ENCODE measurements at places on chromosomes 4 and X.

DNA sequence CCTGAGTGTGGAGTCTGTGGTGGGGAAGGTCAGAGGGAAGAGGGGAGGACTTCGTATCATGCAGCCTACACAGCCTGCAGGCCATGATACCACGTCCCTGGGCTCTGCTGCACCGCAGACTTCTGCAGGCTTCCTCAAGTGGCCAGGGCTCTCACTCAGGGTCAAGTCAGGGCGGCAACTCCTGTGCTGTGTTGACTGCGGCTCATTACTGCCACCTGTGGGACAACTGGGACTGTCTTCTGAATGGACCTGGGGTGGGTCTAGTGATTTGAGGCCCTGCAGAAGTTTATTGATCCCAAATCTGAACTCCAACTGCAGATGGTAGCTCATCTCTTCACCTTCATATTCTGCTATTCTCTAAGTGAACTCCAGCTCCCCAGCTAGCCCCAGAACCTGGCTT is 167.1 kb downstream of the NSUN7 start:
- DNase-seq, result peak; percentile 42

DNA sequence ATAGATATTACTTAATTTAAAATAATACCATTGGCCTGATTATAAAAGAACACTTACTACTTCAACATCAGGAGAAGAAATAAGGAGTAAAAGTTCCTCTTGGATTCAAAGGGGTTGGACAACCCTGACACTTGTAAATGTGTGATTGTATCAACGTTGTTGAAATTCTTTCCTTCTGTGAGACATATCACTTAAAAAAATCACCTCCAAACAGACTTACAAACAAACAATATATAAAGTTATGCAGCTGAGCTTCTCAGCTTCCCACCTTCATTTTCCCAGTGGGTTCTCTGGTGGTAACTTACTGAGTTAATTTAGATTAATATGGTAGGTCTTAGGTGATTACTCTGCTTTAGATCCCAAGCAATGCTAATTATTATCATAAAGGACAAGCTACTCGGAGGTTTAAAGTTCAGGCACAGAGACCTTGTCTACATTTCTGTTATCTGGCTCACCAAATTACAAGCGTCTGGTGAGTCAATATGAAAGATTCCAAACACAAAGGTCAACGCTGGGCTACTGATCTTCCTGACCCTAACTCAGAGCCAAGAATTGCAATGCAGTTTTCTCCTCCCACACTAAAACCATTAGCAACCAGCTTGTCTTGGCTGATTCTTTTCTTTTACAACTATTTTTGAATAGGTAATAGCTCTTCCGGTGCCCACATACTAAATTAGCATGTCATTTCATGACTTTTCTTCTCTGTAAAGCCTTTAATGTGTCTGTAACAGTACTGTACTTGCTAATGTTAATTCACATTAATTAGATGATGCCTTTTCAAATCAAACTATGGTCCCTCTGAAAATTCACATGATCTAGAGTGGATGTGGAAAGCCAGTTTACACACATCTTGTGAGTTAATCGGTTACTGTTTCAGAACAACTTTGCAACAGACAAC is 157.6 kb downstream of the RASL11B start:
- no peak for DNase-seq

DNA sequence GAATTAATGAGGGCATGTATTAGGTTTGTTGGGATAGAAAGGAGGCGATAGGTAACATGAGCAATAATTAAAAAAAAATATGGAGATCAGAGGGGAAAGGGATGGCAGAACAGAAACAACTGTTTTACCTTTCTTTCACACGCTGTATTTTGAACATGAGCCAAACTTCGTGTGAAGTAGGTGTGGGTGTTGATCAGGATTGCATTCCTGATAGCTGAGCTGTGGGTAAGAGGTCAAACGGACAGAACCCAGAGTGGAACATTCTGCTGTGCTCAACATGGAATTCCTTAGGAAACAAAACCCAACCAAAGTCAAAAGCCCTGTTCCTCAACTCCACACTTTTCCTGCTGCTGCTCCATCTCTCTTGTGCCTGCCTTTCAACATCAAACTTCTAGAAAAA is 162.5 kb upstream of the CASK start:
- DNase-seq, result no peak

GRCh38 chrX:66074920-66075879 is 35.3 kb upstream of the VSIG4 start:
- peak; percentile 24 for DNase-seq

DNA sequence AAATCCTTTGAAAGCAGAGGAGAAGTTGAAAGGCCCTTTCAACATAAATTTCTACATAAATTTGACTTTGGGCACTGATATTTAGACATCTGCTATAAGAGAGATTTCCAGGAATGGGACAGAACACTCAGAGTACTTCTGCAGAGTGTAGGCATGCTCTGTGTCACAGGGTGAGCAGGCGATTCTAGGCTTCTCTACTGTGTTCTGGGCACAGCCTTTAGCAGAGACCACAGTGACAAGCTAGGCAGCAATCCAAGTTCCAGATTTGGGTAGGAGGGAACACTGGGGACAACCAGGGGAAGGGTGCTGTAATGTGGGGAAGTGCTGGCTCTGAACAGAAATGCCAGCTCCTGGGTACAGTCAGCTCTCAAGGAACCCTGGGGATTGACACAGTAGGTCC is 6.9 kb downstream of the MAGEA10 start:
- DNase-seq, result no peak

- no peak for DNase-seq
Measured at GRCh38 chrX:150574559-150575418, 6.4 kb downstream of the MTM1 start.

DNA sequence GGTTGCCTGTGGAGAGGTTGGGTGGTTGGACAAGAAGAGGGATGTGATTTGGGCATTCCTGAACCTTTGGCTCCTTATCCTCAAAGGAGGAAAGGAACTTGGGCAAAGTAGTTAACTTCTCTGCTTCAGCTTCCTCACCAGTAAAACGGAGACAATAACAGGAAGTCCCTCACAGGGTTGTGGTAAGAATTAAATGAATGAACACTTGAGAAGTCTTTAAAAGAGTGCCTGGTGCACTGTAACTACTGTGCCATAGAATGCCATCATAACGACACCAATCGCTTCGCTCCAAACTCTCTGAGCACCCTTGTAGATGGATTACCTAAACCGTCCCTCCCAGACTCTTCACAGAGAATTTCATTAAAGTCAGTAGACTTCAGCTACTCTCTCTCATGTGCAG is 10.5 kb downstream of the ZCCHC18 start:
- no peak for DNase-seq

- peak; percentile 1 for DNase-seq
Measured at GRCh38 chr4:120718979-120719566, 203.5 kb downstream of the PRDM5 start.

GRCh38 chrX:25020905-25021449 is 5.2 kb upstream of the ARX start:
- DNase-seq, result peak; percentile 10

DNA sequence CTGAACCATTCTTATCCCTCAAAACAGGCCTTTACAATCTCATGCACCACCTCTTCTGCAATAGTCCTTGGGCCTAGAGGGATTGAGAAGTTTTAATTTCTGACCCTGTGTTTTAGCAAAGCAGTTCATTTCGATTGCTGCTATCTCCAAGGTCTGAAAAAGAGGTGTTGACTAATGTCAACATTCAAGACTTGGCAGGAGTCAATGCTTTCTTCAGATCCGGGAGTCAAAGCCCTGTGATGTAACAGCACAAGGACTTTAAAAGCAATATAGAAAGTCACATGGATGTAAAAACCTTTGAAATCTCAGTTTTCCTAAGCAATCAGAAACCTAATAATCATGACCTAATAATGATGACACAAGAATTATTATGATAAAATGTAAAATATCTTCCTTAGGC is 133.8 kb downstream of the ADAM29 start:
- no peak for DNase-seq

- DNase-seq, result no peak
Measured at GRCh38 chrX:2188330-2188792, 312.4 kb downstream of the DHRSX start.

DNA sequence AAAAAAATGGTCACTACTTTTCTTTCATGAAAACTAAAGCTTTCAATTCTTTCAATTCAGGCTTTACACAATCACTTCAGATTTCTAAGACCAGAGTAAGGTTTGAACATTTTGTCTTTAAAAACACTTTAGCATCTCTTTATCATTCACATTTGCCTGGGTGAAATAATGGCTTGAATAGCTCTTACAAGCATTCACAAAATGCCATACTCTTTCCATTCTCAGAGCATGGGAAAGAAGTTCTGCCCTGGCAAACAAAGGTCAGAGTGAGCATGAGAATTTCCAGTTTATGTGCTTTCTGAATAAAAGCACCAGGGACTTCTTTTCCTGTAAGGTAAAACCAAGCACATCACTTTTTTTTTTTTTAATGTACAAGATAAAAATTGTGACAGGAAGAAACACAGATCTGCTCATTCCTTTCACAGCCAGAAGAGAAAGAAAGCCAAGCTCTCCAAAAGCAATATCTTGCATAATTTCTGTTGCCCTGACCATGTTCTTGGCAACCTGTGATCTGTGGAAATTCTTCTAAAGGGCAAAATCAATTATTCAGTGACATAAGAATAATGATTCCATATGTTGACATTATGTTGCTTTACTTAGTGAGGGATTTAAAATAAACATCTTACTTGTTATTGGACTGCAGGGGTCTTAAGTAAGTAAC is 64.8 kb downstream of the CD40LG start:
- no peak for DNase-seq

DNA sequence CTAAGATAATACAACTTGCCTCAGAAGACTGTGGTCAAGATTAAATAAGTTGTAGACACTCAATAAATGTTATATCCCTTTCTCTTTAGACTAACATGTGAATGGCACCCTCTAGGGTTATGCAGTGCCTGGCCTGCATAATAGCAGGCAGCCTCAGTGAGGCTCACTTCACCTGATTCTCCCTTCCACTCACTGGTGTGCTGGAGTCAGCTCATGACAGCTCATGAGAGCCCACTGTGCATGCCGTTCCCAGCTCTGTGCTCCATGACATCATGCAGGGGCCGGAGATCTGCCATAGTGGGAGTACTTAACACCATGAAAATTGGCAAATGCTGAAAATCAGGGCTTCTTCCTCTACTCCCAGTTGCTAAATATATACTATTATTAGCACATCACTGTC is 64.5 kb downstream of the TEC start:
- DNase-seq, result no peak

DNA sequence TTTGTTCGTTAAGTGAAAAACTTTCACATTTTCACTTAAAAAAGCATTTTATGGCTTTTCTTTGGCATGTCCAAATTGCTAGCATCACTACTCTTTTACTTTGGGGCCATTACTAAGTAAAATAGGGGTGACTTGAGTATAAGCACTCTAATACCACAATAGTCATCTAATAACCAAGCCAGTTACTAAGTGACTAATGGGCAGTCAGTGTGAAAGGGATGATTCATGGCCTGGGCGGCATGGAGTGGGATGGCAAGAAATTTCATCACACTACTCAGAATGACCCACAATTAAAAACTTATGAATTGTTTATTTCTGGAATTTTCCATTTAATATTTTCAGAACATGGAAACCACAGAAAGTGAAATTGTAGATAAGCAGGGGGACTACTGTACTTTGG is 60.9 kb downstream of the BMP15 start:
- DNase-seq, result no peak

GRCh38 chr4:5199912-5200311 is 148.6 kb downstream of the STK32B start:
- no peak for DNase-seq

GRCh38 chr4:101818362-101818761 is 27.8 kb downstream of the BANK1 start:
- DNase-seq, result no peak

GRCh38 chr4:165016971-165017370 is 14.8 kb upstream of the TRIM60 start:
- DNase-seq, result no peak

DNA sequence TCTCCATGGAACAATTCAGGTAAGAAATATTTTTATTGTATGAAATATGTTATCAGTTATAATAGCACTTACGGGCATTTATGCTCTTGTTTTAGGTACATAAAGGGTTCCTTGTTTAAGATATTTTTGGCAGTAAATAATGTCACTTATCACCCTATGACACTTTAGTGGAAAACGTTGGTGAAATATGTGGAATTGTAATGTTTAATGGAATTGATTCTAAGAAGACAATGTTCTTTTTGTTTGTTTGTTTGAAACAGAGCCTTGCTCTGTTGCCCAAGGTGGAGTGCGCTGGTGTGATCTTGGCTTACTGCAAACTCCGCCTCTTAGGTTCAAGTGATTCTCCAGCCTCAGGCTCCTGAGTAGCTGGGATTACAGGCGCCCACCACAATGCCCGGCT is 17.4 kb downstream of the NPNT start:
- DNase-seq, result no peak
